ENCODE measurements at places on chromosomes 1 and 21. TPM values are rescaled to one million over a fixed set of nuclear protein-coding genes. Genes with fewer than 3 reads are reported as not detected.

MEX3A gene
- 0.34 TPM for total RNA-seq

COG2 gene
- 41.7 TPM for total RNA-seq

BGLAP gene
- total RNA-seq: 1.6 TPM

CD48 gene
- total RNA-seq: 385 TPM

LRRC53 gene
- total RNA-seq: not detected

FCN3 gene
- not detected for total RNA-seq

RAB3B gene
- total RNA-seq: 0.08 TPM

KRTAP10-4 gene
- total RNA-seq: not detected

TMPRSS3 gene
- 50.7 TPM for total RNA-seq

TENT5C gene
- 4.2 TPM for total RNA-seq

CRYAA gene
- total RNA-seq: not detected

EFCAB14 gene
- total RNA-seq: 38.3 TPM

LTN1 gene
- 23.0 TPM for total RNA-seq

OR2T35 gene
- total RNA-seq: not detected

PDZK1 gene
- total RNA-seq: not detected

OPRD1 gene
- total RNA-seq: 0.02 TPM

Data from activated naive CD8-positive, alpha-beta T cell treated with anti-CD3 and anti-CD28 coated beads for 36 hours (primary cell).